Activated naive CD4-positive, alpha-beta T cell treated with anti-CD3 and anti-CD28 coated beads for 36 hours (primary cell): ENCODE measurements at places on chromosomes 11 and 22. TPM values are rescaled to one million over a fixed set of nuclear protein-coding genes. Genes with fewer than 3 reads are reported as not detected.

MUC15 gene
- total RNA-seq: not detected

- H3K4me3 ChIP-seq: no peak overlapping the region
- H3K27me3 ChIP-seq: no peaks in the 10 kb centered on the region
- H3K27ac ChIP-seq: no peak overlapping the region
- H3K4me1 ChIP-seq: no peaks in the 10 kb centered on the region
- H3K36me3 ChIP-seq: no peaks in the 10 kb centered on the region
These were observed 661 bp upstream of the OLFML1 start for GRCh38 chr11:7484645-7485044.

DNA sequence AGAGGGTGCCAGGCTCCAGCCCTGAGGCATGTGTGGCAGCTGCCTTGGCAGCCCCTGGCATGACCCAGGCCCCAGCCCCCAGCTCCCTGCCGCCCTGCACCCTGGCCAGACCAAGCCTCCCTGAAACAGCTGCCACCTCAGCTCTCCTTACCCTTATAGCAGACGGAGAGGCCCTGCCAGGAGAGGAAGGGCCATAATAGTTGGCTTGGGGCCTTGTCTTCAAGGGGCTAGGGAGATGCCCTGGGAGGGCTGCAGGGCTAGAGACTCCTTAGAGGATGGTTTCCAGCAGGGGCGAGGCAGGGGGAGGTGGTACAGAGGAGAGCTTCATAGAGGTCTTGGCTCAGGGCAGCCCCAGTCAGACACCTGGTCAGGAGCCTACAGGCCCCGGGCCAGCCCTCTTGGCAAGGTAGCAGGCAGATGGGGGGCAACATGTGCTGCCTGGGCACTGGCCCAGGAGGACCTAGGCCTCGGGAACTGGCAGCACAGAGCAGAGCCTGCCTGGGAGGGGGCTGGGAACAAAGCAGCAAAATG lies 13.0 kb downstream of the SMTN start:
- H3K4me3 ChIP-seq: no peak overlapping the region
- H3K4me1 ChIP-seq: no peaks in the 10 kb centered on the region
- DNase-seq: no peak
- H3K27me3 ChIP-seq: no peaks in the 10 kb centered on the region
- H3K27ac ChIP-seq: no peak overlapping the region

- DNase-seq: no peak
- H3K36me3 ChIP-seq: peaks cover 2% of the 10 kb centered on the region
- H3K4me3 ChIP-seq: no peak overlapping the region
- peaks cover 35% of the 10 kb centered on the region for H3K27me3 ChIP-seq
- H3K27ac ChIP-seq: no peak overlapping the region
- H3K4me1 ChIP-seq: peaks cover 3% of the 10 kb centered on the region
These were observed 1.7 kb downstream of the PGR start for GRCh38 chr11:101127699-101128570.

DNA sequence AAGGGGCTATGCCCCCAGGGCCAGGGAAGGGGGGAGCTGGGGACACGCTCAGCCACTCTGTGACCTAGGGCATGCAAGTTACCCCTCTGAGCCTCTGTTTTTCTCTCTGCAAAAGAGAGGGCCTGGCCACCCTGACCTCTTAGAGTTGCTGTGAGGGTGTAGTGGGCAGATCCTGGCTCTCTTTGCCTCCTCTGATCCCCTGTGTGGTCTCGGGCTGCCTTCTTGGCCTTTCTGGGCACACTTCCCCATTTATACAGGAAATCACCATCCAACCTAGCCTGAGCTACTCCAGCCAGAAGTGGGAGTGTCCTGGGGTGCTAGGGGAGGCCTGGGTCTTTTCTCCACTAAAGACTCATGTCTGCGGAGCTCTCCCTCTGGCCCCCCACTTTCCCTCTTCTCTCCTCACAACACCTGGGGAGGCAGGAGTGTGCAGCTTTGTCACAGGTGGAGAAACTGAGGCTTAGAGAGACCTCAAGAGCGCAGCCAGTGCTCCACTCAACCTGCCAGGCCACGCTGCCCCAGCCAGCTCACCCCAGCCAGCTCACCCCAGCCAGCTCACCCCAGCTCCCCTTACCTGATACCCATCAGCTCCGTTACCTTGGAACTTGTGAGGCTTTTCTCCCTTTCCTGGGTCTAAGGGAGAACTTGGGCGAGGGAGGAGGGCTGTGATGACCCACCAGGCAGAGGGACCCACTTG lies 1.4 kb downstream of the AIFM3 start:
- peaks cover 5% of the 10 kb centered on the region for H3K4me1 ChIP-seq
- H3K27me3 ChIP-seq: peaks cover 2% of the 10 kb centered on the region
- no peak for DNase-seq
- H3K27ac ChIP-seq: no peak overlapping the region

DNA sequence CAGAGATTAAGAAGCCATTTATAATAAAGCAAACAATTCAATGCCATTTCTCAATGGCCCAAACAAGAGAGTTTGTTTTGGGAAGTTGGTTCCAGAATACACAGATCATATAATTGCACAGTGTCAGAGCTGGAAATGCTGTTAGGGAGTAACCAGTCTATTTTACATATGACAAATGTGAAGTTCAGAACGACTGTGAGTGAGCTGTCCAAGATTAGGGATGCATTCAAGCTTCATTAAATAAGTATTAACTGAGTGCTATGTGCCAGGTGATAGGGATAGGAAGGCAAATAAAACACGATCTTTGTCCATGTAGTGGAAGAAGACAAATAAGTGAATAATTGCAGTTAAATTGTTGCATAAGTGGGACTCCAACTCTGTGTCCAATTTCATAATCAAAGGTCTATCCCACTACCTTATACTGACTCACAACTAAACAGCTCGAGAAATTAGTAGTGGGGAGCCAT lies 33.1 kb upstream of the PICALM start:
- peaks cover 2% of the 10 kb centered on the region for H3K36me3 ChIP-seq
- DNase-seq: no peak
- H3K4me3 ChIP-seq: no peak overlapping the region

DNA sequence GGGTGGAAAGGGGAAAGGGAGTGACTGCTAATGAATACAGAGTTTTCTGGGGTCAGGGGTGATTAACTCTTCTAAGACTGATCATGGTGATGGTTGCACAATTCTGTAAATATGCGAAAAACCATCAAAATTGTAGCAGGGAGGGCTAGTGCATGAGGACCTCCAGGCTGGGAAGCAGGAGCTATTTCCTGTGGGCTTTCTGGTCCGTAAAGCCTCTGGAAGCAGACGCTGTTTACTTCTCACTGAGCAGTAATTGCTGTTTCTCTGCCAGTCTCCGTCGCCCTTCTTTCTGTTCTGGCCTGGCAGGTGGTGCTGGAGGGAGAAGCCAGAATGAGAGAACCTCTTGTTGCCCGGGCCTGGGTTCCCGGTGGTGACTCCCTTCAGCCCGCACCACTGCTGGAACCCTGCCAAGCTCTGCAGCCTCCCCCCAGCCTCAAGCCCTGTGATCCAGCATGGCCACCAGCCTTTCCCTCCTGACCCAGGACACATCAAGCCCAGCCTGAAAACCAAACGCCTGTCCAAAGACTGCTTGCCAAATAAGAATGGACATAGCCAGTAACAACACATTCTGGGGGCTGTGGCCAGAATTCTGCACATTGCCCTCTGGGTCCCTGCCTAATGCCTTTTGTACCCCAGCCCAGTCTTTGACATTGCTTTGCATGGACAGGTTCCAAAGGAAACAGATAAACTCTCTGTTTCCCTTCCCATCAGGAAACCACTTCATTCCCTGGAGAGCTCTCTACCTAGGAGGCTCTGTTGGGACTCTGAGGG lies 201.0 kb upstream of the NAV2 start:
- no peaks in the 10 kb centered on the region for H3K36me3 ChIP-seq
- H3K27me3 ChIP-seq: peaks cover 17% of the 10 kb centered on the region
- no peak overlapping the region for H3K4me3 ChIP-seq

DNA sequence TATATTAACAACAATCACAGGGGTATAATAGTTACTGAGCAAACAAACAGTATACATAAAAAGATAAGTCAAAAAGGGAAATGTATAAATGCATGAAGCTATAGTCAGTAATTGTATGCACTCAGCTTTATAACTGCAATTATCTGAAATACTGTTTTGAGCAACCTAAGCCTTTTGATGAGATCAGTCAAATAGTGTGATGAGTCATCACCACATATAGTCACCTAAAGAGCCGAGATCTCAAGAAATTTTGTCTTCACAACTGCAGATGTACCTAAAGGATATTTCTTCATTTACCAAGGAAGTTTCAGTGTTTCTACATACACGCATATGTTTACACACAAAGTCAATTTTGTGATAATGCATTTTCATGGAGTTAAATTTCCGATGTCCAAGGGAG lies 5.4 kb upstream of the OR51A2 start:
- no peak for DNase-seq
- peaks cover 3% of the 10 kb centered on the region for H3K27me3 ChIP-seq
- H3K36me3 ChIP-seq: no peaks in the 10 kb centered on the region

GRCh38 chr11:67376873-67377808 lies 3.7 kb upstream of the CLCF1 start:
- H3K36me3 ChIP-seq: no peaks in the 10 kb centered on the region
- DNase-seq: no peak
- peaks cover 14% of the 10 kb centered on the region for H3K4me1 ChIP-seq
- H3K27me3 ChIP-seq: peaks cover 15% of the 10 kb centered on the region

DNA sequence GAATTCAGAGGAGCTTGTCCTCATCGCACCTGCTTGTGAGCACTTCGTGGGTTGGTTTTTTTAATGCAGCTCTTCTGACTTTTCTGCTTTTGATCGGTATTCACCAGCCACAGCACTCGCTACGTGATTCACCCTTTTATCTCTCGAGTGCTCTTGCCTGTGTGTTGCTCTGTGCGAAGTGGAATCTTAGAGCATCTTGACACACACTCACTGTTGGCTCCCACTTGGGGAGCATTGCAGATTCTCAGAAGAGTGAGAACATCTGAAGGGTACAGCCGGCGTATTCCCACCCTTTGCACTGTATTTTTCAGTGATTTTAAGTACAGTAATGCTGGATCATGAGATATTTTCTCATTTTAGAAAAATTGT lies 10.9 kb downstream of the TNNT3 start:
- H3K36me3 ChIP-seq: no peaks in the 10 kb centered on the region
- peaks cover 4% of the 10 kb centered on the region for H3K4me1 ChIP-seq
- H3K27ac ChIP-seq: no peak overlapping the region

DNA sequence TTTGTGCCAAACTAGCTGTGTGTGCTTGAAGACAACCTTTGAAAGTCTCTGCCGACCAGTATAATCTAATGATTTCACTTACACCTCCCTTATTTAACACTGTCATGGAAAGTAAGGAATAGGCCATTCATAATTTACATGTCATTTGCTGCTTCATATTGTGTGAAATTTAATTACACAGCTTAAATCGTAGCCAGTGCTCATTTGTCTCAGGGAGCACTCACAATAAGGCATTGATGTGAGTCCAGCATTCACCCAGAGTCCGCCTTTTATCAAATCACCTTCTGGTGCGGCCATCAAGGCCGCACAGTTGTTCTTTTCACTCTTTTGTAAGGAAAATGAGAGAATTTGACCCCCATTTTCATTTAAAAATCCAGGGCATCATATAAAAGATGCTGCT lies 46.9 kb downstream of the PAX6 start:
- H3K27me3 ChIP-seq: no peaks in the 10 kb centered on the region
- H3K4me3 ChIP-seq: no peak overlapping the region
- no peaks in the 10 kb centered on the region for H3K4me1 ChIP-seq

GRCh38 chr11:92917927-92918326 lies 51.5 kb upstream of the MTNR1B start:
- no peak overlapping the region for H3K27ac ChIP-seq
- H3K4me3 ChIP-seq: no peak overlapping the region
- H3K27me3 ChIP-seq: peaks cover 9% of the 10 kb centered on the region
- no peaks in the 10 kb centered on the region for H3K4me1 ChIP-seq
- DNase-seq: no peak
- H3K36me3 ChIP-seq: no peaks in the 10 kb centered on the region

GRCh38 chr22:47067911-47068625 lies 305.6 kb downstream of the TBC1D22A start:
- H3K4me3 ChIP-seq: no peak overlapping the region
- H3K27ac ChIP-seq: no peak overlapping the region
- no peak for DNase-seq
- peaks cover 4% of the 10 kb centered on the region for H3K36me3 ChIP-seq
- no peaks in the 10 kb centered on the region for H3K27me3 ChIP-seq

DNA sequence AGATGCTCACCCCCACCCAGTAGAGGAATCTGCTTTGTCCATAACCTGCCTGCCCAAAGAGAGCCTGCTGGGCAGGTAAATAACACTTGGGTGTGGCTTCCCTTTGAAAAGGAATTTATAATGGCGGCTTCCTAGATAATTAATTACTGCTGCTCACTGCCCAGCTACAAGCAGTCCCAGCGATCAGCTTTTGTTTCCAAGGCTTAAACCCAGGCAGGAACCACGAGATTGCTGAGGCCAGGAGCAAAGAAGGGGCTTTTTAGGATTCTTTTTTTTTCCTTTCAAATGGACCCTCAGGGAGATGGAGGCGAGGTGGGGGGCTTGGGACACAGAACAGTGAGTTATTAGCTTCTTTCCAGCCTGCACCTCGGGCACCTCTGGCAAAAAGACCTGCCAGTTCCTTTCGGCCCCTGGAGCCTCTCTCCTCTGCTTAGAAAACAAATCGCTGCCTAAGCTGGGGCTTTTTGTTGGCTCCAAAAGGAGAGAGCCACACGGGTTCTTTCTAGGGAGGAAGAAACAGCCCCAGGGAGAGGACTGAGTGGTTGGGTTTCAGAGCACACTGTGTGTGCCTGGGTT lies 107.2 kb downstream of the TSPAN18 start:
- no peaks in the 10 kb centered on the region for H3K27me3 ChIP-seq
- peaks cover 2% of the 10 kb centered on the region for H3K36me3 ChIP-seq
- no peaks in the 10 kb centered on the region for H3K4me1 ChIP-seq

DNA sequence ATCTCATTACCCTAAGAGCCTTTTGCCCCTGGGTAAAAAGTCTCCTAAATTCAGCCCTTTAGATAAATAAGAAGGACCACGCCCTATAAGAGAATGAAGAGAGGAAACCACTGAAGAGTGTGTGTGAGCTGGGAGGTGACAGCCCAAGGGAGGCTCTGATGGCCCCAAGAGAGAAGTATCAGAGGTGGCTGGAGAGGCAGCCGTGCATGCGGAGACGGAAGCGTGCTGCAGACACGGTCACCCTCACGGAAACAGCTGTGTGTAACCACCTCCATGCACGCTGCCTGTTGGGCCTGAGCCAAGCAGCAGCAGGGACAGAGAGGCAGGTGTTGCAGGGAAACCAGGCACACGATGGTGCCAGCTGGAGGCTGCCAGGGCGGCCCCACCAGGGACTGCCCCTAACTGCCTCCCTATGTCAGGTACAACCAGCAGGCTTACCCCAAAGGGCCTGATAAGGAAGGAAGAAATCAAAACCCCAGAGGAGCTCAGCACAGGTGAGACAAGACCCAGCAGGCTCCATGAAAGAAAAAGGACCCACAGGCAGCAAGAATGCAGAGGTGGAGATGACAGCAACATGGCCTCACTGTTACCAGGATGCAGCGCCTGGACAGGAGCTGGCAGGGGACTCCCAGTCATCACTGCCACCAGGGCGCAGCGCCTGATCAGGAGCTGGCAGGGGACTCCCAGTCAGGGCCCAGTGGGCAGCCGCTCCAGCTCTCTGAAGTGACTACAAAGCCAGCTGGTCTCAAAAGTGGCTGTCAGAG lies 7.8 kb downstream of the LARGE2 start:
- H3K27ac ChIP-seq: peak overlapping the region; percentile 2
- peaks cover 19% of the 10 kb centered on the region for H3K4me1 ChIP-seq
- DNase-seq: peak; percentile 57
- H3K27me3 ChIP-seq: no peaks in the 10 kb centered on the region
